ENCODE measurements at places on chromosomes 13 and 19.

DNA sequence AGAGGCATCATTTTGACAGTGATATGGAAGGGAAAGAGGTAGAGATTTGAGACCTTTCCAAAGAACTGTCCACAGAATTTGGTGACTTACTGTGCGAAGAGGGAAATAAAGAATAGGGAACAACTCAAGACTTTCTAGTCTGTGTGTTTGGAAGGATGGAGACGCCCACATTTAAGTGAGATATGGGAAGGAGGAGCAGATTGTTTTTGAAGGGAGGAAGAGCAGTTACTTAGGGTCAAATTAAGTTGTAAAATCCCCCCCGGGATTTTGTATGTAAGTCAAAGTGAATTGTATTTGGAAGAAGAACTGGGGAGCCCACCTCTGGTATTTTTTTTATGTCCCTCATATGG is 1.2 kb downstream of the USPL1 start:
- DNase-seq, result no peak

GRCh38 chr19:38922482-38922881 is 8.1 kb downstream of the SARS2 start:
- DNase-seq, result no peak

GRCh38 chr19:49954092-49954829 is 6.7 kb downstream of the SIGLEC11 start:
- no peak for DNase-seq

DNA sequence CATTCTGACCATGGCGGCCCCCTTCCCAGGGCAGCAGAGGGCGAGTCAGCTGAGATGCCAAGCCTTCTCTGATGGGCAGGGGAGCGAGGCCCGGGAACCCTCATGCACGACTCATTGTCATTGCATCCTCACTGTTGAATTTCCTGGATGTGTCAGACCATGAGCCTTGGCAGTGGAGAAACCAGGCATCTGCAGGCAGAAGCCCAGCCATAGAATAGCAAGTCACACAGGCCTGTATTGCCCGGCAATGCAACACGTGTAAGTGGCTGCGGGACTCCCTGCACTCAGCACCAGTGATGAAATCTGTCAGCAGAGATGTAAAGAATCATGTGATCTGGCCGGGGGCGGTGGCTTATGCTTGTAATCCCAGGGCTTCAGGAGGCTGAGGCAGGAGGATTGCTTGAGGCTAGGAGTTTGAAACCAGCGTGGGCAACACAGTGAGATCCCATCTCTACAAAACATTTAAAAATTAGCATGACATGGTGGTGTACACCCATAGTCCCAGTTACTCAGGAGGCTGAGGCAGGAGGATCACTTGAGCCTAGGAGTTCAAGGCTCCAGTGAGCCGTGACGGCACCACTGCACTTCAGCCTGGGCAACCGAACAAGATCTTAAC is 199.7 kb downstream of the KATNAL1 start:
- DNase-seq, result no peak

DNA sequence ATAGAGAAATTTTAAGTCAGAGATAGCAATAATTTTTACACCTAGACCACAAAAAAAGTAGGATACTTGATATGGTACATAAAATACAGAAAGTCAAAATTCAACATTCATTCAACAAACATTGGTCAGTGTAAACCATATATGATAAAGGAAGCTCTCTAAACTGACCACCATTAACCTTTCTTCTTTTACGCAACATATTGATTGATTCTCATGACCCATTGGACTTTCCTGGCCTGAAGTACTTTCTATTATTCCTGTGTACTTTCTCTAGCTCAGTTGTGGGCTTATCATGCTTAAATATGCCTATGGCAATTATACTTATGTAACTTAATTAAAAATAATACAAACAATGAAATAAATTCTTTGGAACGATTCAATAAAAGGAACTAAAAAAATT is 10.7 kb downstream of the PIBF1 start:
- DNase-seq, result no peak

- DNase-seq, result no peak
Observed at GRCh38 chr13:43528992-43529391, 257.8 kb downstream of the ENOX1 start.

GRCh38 chr19:47350630-47351029 is 1.5 kb downstream of the DHX34 start:
- DNase-seq, result no peak

GRCh38 chr19:51621178-51621577 is 9.0 kb downstream of the SIGLEC5 start:
- DNase-seq, result no peak

DNA sequence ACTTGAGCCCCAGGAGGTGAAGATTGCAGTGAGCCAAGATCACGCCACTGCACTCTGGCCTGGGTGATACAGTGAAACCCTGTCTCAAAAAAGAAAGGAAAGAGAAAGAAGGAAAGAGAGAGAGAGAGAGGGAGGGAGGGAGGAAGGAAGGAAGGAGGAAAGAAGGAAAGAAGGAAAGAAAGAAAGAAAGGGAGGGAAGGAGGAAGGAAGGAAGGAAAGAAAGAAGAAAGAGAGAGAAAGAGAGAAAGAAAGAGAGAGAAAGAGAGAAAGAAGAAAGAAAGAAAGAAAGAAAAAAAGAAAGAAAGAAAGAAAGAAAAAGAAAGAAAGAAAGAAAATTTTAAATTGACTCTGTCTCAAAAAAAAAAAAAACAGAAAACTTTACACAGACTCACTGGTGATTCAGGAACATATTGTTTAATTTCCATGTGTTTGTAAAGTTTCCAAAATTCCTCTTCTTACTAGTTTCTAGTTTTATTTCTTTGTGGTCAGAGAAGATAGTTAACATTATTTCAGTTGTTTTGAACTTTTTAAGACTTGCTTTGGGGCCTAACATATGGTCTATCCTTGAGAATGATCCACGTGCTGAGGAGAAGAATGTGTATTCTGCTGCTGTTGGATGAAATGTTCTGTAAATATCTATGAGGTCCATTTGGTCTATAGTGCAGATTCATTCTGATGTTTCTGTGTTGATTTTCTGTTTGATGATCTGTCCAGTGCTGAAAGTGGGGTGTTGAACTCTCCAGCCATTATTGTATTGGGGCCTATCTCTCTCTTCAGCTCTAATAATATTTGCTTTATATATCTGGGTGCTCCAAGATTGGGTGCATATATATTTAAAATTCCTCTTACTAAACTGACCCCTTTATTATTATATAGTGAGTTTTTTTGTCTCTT is 204.4 kb upstream of the SERP2 start:
- no peak for DNase-seq

GRCh38 chr13:44151474-44151873 is 222.2 kb upstream of the SERP2 start:
- no peak for DNase-seq

DNA sequence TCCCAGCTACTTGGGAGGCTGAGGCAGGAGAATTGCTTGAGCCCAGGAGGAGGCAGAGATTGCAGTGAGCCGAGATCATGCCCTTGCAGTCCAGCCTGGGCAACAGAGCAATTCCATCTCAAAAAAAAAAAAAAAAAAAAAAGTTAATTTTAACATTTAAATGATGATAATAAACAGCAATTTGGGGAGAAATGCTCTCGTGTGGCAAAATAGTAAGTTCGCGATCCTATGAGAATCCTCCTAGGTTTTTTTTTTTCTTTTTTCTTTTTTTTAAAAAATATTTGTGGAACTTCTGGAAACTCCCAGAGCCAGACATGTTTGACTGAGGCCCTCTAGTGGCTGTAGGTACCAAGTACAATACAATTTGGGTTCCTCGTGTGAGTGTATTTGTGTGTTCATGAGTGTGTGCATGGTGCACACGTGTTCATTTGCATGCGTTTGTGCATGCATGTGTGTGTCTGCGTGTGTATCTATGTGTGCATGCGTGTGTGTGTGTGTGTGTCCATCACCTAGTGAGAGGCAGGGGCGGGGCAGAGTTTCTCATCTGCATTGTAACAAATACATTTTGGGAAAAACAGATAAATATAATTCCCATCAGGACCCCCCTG is 31.2 kb downstream of the TMPRSS9 start:
- DNase-seq, result no peak

DNA sequence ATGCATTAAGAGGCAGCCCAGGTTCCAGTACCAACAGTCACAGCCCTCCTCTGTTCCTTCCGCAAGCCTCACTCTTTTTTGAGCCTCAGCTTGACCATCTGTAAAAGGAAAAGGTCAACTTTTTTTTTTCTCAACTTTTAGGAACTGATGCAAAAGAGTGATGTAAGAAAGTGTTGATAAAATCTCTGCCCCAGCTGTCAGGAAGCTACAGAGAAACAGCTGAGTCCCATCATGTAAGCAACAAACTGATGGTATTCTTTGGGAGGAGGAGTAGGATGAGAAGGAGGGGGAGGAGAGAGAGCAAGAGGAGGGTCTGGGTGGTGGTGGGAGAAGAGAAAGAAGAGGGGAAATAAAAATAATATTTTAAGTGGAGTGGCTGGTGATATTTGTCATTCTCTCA is 233.9 kb upstream of the TSHZ3 start:
- DNase-seq, result no peak

DNA sequence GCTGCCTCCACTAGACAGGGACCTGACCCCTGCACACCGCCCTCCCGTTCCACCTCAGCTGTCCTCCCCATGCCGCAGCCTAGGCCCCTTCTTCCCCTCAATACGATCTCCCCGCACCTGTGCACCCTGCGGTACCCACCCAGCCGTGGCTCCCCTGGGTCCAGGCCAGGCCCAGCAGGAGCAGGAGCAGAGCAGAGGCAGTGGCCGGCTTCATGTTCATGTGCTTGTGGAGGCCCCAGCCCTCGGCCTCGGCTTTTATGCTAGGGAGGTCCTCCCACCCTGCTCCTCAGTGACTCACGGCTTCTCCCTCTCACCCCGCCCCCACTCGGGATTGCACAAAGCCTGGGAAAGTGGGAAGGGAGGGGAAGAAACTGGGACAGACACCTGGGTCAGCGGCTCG is 11.4 kb upstream of the KRTDAP start:
- no peak for DNase-seq

- DNase-seq, result no peak
Observed at GRCh38 chr13:57409121-57409520, 222.4 kb upstream of the PCDH17 start.

- no peak for DNase-seq
Observed at GRCh38 chr13:110780422-110780821, 66.9 kb downstream of the ING1 start.

- DNase-seq, result no peak
Observed at GRCh38 chr13:35889560-35889959, 241.6 kb downstream of the DCLK1 start.

GRCh38 chr19:6066661-6067646 is 43.3 kb downstream of the RFX2 start:
- DNase-seq, result peak; percentile 56

DNA sequence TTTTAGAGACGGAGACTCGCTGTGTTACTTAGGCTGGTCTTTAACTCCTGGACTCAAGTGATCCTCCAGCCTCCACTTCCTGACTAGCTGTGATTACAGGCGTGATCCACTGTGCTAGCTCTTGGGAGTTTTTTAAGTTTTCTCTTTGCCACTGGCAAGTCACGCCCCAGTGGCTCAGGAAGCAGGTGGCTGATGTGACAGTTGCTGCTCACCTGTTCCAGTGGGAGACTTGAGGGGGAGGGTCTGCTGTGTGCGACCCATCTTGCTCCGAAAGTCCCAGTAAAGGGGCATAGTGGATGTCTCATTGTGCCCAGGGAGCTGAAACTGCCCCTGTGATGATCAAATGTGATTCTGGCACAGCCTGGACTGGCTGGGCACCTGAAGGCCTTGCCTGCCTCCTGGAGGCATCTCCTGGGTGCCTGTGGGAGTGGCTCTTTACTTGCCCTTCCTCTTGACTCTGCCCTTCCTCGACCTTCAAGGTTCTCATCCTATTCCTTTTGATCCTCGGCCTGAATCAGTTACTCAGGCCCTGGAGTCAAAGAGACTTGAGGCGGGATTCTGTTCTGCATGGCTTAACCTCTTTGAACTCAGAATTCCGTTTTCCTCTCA is 7.8 kb downstream of the SMARCA4 start:
- DNase-seq, result no peak

DNA sequence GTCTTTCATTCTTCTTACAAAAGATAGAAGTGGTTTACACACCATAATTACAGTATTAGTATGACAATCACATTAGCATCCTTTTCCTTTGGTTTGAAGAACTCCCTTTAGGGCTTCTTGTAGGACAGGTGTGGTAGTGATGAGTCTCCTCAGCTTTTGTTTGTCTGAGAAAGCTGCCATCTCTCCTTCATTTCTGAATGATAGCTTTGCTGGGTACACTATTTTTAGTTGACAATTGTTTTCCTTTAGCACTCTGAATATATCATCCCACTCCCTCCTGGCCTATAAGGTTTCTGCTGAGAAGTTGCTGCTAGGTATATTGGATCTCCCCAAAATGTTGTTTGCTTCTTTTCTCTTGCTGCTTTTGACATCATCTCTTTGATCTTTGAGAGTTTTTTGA is 39.3 kb downstream of the RASA3 start:
- DNase-seq, result no peak

- no peak for DNase-seq
Observed at GRCh38 chr19:34387446-34387810, 16.8 kb upstream of the PDCD2L start.

- DNase-seq, result no peak
Observed at GRCh38 chr19:928471-929202, 2.8 kb downstream of the ARID3A start.

GRCh38 chr13:90591260-90591926 is 756.1 kb upstream of the MIR17HG start:
- no peak for DNase-seq

DNA sequence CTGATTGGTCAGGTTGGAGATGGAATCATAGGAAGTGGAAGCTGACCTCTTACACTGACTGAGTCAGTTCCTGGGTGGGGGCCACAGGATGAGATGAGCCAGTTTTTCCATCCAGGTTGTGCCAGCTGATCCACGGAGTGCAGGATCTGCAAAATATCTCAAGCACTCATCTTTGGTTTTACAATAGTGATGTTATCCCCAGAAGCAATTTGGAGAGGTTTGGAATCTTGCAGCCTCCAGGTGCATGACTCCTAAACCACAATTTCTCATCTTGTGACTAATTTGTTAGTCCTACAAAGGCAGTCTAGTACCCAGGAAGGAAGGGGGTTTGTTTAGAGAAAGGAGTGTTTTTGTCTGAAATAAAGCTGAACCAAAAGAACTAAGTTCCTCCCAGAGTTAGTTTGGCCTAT is 212.8 kb downstream of the SLITRK6 start:
- DNase-seq, result no peak

GRCh38 chr13:28245465-28245864 is 107.1 kb downstream of the PAN3 start:
- DNase-seq, result no peak

DNA sequence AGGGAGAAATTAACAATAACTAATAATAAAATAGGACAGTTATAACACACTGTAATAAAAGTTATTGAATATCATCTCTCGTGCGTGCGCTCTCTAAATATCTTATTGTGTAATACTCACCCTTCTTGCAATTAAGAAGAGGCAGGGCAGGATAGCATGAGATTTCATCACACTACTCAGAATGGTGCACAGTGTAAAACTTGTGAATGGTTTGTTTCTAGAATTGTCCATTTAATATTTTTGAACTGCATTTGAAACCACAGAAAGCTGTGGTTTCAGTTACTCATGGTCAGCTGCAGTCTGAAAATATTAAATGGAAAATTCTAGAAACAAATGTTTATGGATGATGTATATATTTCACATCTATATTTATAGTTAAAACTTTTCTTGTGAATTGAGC is 161.1 kb downstream of the DCT start:
- DNase-seq, result no peak

- DNase-seq, result no peak
Observed at GRCh38 chr19:6864325-6864940, 22.9 kb upstream of the ADGRE1 start.
